CD8-positive, alpha-beta T cell (primary cell): ENCODE measurements at places on chromosomes 3 and 15. TPM values are rescaled to one million over a fixed set of nuclear protein-coding genes. Genes with fewer than 3 reads are reported as not detected.

- no peak for DNase-seq
Measured at GRCh38 chr3:102722317-102722716, 287.5 kb downstream of the ZPLD1 start.

Gene COL8A1
- not detected for total RNA-seq

- no peak for DNase-seq
Measured at GRCh38 chr3:87088993-87089841, 98.3 kb upstream of the VGLL3 start.

- DNase-seq: no peak
Measured at GRCh38 chr3:98504539-98504938, 7.1 kb downstream of the OR5K2 start.

Gene CAMP
- not detected for total RNA-seq

DNA sequence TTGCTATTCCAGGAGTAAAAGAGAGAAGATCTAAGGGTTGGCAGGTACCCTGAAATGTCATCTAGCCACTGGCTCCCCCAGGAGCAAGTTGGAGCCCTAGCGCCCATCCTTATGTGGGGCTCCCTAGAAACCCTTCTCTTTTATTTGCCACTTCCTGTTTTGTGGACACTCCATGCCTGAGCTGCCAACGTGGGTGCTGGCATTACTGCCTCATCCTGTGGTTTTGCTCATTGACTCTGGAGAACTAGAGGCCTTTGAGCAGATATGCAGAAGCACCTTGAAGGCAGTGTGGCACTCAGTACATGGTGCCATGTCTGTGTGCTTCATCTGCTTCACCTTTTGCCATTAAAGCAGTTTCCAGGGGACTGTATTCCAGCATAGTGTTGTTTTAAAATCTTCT is 8.1 kb downstream of the EDEM1 start:
- no peak for DNase-seq

DNA sequence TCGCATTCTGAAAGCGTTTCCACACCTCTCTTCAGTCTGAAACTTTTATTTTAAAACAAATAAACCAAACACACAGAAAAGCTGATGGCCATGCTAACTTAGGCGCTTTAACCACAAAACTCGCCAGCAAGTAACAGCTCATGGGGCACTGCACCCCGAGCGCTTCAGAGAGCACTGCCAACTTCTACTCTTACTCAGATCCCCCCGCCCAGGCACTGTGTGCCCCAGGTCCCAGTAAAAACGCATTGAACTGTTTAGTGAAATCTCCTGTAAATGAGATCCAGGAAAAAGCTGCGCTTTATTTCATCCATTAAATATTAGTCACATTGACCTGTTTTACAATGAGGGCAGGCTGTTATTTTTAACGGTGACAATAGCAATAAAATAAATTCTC is 99.7 kb downstream of the LRIG1 start:
- DNase-seq: no peak

DNA sequence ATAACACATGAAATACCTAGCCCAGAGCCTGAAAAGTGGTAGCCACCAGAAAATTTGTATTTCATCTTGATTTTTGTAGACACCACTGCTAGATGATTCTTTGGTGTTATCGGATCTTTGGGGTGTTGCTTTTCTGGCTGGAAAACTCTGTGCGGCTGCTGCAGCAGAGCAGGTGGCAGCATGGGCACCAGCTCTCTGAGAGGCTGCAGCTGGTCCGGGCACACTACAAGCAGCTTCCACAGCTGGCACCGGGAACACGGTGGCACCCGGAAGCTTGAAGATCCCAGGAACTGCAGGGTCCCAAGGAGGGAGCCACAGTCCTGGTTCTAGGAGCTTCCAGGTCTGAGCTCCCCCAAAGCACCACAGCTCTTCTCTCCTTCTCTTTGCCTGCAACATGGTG is 211.7 kb upstream of the MLF1 start:
- no peak for DNase-seq

Gene LRRK1
- 0.39 TPM for total RNA-seq

DNA sequence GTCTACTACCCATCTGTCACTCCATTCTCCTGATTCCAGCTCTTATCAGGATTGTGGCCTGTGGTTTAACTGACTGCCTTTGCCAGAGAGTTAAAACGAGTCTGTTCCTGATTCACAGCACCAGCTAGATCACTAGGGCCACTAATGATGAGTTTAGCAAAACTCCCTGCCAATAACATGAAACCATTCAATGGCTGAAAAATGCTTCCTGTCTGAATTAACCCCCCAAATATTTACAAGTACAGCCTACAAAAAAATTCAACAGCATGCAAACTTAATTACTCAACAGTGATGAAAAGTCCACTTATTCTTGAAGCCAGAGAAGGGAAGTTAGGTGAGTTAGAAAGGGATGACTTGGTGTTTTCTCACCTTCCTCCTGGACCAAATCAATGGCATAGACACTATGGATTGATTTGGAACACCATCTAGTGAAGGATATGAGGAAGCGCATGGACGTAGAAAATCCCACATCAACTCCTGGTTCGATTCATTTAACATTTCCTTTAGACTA is 141.4 kb downstream of the TGFBR2 start:
- peak; percentile 23 for DNase-seq

- DNase-seq: no peak
Measured at GRCh38 chr3:196524527-196524926, 9.4 kb upstream of the SMCO1 start.

Gene LMOD3
- not detected for total RNA-seq

GRCh38 chr3:153767601-153768560 is 353.3 kb upstream of the ARHGEF26 start:
- DNase-seq: no peak
